ENCODE measurements at places on chromosomes 6 and 20.

DNA sequence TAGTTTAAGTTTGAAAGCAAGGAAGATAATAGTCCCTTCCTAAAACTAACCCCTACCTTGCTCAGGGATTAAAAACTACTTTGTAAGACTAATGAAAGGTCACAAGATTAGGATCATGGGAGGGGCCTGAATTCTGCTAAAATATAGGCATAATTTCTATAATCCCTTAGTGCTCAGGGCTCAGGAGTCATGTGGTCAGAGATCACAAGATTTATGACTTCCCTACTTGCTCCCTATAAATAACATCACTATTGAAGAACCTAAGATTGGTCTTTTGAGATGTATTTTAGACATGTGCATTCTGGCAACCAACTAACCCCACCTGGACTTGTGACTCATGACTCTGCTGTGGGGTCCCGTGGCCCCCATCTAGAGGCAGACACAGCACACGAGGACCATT, 81.1 kb downstream of the STMND1 start:
- no peak for DNase-seq

DNA sequence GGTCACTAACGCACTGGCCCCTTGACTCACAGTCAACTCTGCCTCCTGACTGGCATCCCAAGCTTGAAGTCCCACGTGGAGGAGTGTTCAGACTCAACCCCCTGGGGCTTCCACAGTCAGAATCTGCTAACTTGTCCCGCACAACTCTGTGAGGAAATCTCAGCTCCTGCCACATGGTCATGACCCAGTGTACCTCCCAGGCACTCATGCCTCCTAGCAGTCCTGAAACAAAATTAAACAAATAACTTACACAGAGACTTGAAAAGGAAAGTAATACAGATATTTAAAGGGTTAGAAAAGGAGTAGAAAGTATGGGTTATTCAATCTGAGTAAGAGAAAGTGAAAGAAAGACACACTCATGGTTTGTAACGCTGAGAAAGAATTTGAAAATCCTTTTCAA, 134.9 kb downstream of the GMDS start:
- peak; percentile 19 for DNase-seq

GRCh38 chr6:10420546-10421157, 5.8 kb upstream of the TFAP2A start:
- peak; percentile 3 for DNase-seq

DNA sequence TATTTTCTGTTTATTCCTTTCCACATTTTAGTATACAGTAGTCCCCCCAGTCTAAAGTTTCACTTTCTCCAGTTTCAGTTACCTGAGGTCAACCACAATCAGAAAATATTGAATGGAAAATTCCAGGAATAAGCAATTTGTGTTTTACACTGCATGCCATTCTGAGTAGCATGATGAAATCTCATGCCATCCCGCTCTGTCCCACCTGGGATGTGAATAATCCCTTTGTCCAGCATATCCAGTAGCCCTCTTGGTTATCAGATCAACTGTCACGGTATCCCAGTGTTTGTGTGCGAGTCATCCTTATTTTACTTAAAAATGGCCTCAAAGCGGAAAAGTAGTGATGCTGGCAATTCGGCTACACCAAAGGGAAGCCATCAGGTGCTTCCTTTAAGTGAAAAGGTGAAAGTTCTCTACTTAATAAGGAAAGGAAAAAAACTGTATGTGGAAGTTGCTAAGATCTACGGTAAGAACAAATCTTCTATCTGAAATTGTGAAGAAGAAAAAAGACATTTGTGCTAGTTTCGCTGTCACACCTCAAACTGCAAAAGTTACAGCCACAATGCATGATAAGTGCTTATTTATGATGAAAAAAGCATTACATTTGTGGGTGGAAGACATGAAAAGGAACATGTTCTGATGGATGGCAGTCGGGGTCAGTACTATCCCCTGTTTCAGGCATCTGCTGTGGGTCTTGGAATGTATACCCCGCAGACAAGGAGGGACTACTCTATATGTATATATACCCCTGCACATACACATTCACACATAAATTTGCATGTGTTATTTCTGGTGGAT, 11.3 kb downstream of the NOX3 start:
- no peak for DNase-seq

DNA sequence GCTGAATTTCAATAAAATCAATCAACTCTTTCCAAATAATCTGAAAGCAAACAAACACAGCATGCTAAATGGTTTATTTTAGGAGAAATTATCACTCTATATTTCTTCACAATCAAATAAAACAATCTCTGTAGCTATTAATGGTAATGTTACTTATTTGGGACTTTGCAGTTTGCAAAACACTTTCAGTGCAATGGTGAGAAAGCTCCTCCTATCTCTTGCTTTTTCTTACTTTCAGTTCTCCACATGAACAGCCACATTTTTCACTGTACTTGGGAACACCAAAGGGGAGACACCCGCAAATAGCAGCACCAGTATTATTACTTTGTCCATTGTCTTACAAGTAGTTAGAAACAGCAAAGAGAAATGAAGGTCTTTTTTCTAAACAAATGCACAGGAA, 92.4 kb downstream of the DST start:
- no peak for DNase-seq

DNA sequence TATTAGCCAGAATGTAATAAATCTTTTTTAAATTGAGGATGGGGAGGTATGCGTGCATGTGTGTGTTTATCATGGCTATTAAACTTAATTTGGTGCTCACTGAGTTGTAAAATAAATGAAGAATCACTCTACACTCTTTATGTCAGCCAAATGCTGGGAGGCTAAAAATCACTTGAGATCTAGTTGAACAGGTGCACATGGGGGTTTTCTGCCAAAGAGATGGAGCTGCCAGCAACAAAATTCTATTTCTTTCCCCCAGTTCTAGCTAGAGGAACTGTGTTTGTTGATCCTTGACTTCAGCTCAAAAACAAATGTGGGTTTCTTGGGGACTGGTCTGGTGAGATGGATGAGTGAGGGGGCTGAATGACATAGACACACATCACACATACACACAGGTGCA, 183.3 kb upstream of the BTBD3 start:
- DNase-seq = no peak

DNA sequence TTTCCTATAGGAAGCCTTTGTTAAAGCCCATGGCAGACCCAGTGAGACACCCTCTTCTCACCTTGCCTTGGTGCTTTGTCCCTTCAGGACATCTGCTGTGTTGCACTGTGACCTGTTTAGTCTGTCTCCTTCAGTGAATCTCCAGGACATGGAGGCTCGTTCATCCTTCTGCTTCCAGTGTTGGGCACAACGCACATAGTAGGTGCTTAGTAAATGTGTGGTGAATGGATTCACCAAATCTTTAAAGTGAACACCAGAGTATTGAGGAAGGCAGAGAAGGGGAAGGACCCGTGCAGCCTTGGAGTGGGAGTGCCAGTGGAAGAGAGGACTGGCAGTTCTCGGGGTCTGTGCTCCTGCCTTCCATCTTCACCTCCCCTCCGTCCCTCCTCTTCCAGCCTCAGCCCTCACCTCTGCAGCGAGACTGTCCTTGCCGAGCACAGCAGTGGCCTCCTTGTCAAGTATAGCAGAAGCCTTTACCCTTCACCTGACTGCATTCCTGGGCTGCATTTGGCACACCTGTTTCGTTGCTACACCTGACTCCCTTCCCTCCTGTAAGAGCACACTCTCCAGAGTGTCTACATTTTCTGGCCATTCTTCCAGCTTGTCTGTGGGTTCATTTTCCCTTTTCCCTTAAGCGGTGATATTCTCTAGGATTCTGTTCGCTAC, 49.2 kb downstream of the ARID1B start:
- no peak for DNase-seq

- no peak for DNase-seq
These were observed 35.4 kb upstream of the MRPS18A start for GRCh38 chr6:43722920-43723545.

DNA sequence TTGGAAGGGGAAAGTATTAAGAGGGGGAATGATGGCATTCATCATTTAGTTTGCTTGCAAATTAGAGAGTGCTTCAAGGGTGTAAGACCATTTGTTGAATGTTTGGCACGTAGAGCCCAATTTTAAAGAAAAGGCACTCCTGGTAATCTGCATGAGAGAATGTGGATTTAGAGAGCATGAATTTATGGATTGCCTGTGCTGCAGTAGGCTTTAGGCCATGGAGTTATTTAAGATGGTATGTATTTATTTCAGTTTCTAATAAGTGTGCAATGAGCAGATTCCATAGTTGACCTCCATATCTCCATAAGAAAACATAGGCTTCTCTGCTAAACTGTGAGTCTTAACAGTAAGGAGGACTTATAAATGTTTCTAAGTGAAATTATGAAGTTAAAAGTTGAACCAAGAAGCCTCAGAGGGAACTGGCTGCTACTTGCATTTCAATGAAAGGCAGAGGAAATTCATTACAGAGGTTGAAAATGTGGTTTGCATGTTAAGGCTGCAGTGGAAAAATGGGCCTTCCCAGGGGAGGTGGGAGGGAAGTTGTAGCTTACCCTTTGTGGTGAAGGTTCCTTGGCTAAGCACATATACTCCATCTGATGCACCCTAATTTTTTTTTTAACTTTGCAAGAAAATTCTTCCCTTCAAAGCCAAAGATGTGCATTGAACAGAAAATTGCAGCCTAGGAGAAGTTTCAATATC, 134.2 kb downstream of the CARMIL1 start:
- DNase-seq = no peak

DNA sequence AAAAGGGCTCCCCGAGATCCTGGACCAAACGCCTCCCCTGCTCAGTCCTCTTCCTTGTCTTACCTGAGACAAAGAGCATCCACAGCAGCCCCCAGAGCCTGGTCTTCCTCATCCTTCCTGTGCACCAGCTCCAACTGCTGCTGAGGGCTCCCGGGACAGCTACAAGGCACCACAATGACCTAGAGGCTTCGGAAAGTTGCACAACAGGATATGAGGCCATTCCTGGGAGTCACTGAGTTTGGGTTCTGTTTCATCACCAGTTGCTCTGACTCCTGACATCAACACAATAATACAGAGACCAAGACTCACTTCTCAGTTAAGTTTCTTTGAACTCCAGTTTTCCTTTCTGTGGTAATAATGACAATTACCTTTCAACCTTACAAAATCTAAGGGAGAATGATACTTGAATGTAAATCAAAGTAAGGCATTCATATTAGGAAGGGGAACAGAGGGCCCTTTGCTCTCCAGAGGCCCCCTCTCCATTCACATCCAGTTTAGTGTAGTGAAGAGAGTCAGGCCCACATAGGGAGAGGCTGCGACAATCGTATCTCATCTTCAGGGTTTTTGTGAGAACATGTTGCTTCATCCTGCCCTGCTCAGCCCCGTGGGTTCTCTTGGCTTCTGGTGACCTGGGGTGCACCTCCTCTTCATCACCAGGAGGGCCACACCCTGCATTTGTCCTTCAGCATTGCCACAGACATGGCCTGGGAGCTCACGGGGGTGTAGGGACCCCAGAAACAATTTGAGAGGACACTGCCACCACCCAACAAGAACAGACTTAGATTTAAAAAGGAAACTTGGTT, at the start of gene TREM1:
Gene TREM1 (minus strand): TSS at position 139 of the 803 bp plus-strand sequence. CDS start 27 bp downstream, at position 112.
- DNase-seq = peak; percentile 9

GRCh38 chr6:53793318-53794136, 1.3 kb upstream of the LRRC1 start:
- peak; percentile 45 for DNase-seq

- DNase-seq = no peak
These were observed 80.8 kb downstream of the SCAF8 start for GRCh38 chr6:154814063-154814462.

GRCh38 chr6:44920952-44921491, 407.1 kb upstream of the RUNX2 start:
- no peak for DNase-seq

DNA sequence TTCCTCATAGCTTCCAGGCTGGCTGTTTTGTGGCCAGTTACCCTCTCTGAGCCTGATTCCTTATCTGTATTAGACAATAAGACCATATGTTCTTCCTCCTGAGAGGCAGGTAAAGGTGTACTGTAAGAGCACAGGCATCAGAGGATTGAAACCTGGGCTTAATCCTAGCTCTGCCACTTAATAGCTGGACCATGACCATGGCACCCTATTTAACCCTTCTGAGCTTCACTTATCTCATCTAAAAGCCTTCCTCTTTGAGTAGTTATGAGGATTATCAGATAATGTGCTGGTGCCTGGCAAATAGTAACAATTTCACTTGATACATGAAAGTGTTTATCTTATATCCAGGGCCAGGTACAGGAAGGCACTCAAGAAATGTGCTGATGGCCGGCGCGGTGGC, 34.9 kb downstream of the BCL2L1 start:
- DNase-seq = no peak

- DNase-seq = no peak
These were observed 158.4 kb downstream of the IBTK start for GRCh38 chr6:82088978-82089771.

DNA sequence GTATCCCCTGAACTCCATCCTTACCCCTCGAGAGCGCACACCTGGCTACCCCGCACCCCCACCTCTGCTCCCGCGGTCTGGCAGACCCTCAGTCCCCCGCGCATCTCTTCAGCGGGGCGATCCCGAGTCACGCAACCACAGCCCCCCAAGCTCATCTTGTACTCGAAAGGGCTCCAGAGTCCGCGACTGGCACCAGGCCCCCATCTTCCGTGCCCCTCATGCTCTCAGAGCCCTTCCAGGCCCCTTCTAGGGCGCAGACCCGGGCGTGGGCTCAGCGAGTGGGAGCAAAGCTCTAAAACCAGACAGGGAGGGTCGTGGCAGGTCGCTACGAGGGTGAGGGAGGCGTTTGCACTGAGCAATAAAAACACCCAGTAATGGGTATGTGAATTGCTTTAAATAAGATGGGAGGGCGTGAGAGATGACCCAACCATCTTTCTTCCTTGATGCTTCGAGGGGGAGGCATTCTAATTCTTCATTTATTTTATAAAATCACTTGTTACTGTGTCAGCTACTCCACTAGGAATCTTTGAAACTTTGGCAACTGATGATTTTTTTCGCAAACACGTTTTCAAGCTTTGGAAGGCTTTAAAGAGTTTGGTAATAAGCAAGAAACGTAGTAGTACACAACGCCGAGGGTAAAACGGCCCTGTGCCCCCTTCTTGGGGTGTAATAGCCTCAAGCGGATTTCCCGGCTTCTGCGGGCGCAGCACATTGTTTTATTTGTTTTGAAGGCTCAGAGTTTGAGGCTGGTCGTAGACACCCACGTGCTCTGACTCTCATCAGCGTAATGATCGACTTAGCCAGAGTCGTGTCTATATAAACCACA, 42.6 kb upstream of the SUPT3H start:
- DNase-seq = peak; percentile 73

GRCh38 chr6:16511723-16512489, 249.4 kb downstream of the ATXN1 start:
- peak; percentile 51 for DNase-seq

DNA sequence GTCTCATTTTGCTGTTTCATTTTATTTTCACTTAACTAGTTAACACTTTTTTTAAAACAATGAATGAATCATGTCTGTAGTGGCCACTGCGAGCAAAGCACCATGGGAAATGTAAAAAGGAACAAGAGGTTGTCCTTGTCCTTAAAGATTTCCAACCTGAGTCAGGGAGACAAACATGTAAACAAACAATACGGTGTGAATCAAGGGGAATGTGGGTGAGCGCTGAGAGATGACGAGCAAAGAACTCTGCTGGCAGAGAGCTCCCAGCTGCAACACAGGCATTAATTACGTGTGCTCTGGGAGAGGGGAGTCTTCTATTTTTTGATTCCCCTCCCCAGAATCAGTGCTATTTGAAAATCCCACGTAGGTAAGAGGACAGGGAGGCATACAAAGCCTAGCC, 84.3 kb downstream of the ATXN1 start:
- DNase-seq = no peak

- no peak for DNase-seq
These were observed 13.5 kb upstream of the MOXD1 start for GRCh38 chr6:132414761-132415160.
